ENCODE measurements at places on chromosomes 1 and 21.

GRCh38 chr1:101312147-101312546, 75.3 kb downstream of the S1PR1 start:
- DNase-seq, result no peak

DNA sequence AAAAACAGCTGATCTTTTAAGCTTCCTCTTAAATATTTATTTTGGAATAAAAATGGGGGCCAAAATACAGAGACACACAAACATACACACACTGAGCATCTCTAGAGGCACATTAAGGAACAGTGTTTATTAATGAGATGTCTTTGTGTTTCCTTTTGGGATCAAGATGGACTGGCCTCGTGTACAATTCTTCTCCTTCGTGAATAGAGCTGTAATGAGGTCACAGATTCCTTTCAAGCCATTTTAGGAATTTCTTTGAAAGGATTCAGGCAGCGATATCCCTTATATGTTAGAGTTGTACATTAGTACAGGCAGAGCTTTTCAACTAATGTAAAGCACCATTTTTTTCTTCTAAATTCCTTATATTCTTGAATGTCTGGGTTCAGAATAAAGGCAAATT, 295.7 kb downstream of the CHRM3 start:
- no peak for DNase-seq

DNA sequence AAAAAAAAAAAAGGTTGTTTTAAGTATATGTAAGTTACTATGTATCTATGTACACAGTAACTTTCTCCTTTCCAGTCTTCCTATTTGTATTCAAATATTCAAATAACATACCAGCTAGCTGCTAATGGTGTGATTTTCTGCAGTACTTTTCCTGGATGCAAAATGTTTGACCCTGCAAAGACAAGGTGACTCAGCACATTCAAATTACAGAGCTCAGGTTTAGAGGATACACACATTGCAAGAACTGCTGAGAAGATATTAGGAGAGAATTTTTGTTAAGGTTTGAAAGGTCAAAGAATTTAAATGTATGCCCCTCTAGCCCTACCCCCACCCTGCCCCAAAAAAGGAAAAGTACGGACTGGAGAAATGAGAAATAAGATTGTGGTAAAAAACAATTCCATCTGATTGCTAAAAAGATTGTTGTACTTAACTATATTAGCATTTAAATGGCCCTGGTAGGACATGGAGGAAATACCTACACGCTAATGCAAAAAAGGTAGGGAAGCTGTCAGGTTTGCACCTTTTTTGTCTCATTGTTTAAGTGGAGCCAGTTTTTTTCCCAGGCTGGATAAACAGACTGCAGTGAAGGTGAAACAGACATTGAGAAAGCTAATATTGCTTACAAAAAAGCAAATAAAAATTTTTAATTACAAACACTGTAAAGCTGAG, 45.6 kb downstream of the ZNF281 start:
- DNase-seq, result no peak

DNA sequence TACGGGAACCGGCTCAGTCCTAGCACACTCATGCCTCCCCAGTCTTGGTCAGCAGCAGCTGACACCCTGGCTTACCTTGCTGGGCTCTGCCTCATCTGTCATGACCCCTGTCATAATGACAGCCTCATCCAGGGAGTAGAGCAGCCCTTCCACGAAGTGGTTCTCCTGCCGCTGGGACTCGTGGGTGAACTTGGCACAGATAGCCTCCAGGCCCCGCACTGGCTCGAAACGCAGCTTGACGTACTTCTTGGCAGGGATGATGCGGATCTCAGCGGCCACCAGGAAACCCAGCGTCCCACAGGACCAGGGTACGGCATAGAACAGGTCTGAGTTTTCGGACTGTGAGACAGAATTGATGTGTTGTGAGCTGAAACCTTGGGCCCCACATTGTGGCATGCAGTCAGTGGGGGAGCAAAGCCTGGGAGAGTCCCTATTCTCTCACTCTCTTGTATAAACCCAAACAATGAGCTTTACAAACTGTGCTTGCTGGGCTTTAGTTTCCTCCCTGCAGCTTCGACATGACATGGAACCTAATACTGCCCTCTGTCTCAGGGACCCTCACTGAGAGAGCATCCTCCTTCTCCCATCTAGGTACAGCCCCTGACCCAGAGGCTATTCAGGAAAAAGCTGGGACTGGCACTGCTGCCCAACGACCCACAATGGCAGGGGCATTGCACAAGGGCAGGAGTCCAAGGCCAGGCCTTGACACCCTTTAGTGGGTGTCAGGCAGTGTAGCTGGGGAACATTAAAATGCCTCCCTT, 15.5 kb downstream of the DHCR24 start:
- no peak for DNase-seq
